ENCODE measurements at places on chromosomes 13 and 19.

DNA sequence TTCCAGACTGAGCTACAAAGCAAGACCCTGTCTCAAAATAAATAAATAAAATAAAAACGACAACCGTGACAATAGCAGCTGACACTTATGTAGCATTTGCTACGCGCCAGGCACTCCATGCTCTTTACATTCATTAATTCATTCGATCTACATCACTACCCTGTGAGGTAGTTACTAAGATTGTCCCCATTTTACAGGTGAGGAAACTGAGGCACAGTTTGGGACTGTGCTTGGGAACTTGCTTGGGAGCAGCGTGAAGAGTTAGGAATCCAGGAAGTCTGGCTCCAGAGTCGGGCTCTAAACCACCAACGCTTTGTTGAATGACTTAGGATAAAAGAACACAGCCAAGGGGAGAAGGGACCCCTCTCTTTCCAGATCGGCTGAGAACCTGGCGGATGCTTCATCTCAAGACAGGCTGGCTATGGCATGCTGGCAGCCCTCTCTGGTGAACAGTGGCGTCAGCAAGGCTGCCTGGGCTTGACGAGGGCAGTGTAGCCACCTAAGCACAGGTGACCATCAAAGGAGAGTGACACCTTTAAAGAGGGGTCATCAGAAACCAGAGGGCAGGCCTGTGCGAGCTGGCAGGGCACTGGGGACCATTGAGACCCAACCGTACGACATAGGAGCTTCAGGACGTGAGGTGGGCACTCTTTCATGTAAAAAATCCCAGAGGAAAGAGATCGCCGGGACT, 591 bp downstream of the DOHH start:
- DNase-seq: no peak

DNA sequence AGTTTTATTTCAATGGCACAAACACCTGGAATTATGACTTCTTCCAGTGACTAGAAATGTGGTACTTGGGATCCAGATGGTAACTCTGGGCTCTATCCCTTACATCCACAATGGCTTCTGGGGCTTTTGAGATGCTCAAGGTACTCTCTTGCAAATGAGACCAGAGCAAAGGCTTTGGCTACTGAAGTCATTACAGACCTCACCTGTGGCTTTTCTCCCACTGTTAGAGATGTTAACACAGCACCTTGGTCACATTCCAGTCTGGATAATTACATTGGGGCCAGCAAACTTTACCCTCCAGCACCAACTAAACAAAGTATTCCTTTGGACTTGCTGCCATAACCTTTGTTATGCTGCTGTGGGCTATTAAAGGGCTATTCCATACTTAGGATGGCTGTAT, 6.1 kb downstream of the ENOX1 start:
- no peak for DNase-seq

DNA sequence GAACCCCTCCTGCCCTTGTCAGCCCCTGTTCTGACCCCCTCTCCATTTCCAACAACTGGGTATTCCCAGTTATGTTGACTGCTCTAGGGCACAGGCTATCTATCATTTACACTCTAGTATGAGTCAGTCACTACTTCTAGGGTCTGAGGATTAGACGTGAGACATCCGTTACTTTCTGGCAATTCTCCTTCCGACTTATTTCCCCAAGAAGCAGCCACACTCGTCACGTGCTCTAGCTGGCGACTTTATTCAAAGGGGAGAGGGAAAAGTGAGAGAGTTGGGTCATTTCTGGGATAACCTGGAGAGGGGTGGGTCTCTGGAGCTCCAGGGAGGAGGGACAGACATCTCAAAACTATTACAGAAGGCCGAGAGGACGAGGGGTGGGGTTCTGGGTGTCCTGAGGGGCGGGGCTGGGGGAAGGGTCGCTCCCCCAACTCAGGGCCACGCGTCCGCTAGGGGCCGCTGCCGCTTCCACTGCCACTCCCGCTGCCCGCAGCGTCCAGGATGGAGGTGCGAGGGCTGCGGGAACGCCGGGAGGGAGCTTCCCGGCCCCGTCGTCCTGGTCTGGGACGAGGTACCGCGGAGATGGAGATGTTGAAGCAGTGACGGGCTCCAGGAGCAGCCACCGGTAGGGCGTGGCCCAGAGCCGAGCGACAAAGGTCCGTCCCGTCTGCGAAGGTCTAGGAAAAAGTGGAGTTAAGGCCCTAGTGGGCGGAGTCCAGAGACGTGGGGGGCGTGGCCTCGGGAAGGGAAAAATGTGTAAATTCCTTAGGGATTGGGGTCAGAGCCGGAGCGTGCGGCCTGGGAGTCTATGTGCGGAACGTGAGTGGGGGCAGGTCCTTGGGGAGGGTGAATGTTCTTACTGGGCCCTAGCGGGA, 8.9 kb downstream of the RTBDN start:
- DNase-seq: no peak

- DNase-seq: no peak
These were observed 220.4 kb downstream of the VWA8 start for GRCh38 chr13:41740479-41740878.

- DNase-seq: no peak
These were observed 23.7 kb upstream of the PLEKHF1 start for GRCh38 chr19:29641597-29641996.

DNA sequence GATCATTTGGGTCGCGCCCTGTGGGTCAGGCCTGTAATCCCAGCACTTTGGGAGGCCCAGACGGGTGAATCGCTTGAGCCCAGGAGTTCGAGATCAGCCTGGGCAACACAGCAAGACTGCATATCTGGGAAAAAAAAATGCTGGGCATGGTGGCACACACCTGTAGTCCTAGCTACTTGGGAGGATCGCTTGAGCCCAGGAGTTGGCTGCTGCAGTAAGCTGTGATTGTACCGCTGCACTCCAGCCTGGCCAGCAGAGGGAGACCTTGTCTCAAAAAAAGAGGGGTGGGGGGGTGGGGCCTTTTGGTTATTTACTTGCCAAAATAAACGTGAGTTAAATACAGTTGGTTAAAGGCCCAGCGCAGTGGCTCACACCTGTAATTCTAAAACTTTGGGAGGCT, 9.8 kb upstream of the ZNF544 start:
- DNase-seq: peak; percentile 22

All from ACHN (cell line).